ENCODE measurements at places on chromosomes 5 and 9.

- no peak overlapping the region for H3K27ac ChIP-seq
- H3K27me3 ChIP-seq = no peaks in the 10 kb centered on the region
- H3K4me1 ChIP-seq = no peaks in the 10 kb centered on the region
- H3K36me3 ChIP-seq = no peaks in the 10 kb centered on the region
- H3K4me3 ChIP-seq = no peak overlapping the region
Observed at GRCh38 chr5:128799945-128800344, 165.3 kb upstream of the SLC27A6 start.

- H3K27me3 ChIP-seq = peaks cover 9% of the 10 kb centered on the region
- H3K4me3 ChIP-seq = peak overlapping the region; percentile 81
- H3K36me3 ChIP-seq = no peaks in the 10 kb centered on the region
Observed at GRCh38 chr5:100902440-100903038, 543 bp downstream of the ST8SIA4 start.

- peaks cover 5% of the 10 kb centered on the region for H3K4me1 ChIP-seq
- no peak overlapping the region for H3K4me3 ChIP-seq
- DNase-seq = peak; percentile 70
- H3K27ac ChIP-seq = no peak overlapping the region
Observed at GRCh38 chr5:153222936-153223335, 267.5 kb upstream of the GRIA1 start.

DNA sequence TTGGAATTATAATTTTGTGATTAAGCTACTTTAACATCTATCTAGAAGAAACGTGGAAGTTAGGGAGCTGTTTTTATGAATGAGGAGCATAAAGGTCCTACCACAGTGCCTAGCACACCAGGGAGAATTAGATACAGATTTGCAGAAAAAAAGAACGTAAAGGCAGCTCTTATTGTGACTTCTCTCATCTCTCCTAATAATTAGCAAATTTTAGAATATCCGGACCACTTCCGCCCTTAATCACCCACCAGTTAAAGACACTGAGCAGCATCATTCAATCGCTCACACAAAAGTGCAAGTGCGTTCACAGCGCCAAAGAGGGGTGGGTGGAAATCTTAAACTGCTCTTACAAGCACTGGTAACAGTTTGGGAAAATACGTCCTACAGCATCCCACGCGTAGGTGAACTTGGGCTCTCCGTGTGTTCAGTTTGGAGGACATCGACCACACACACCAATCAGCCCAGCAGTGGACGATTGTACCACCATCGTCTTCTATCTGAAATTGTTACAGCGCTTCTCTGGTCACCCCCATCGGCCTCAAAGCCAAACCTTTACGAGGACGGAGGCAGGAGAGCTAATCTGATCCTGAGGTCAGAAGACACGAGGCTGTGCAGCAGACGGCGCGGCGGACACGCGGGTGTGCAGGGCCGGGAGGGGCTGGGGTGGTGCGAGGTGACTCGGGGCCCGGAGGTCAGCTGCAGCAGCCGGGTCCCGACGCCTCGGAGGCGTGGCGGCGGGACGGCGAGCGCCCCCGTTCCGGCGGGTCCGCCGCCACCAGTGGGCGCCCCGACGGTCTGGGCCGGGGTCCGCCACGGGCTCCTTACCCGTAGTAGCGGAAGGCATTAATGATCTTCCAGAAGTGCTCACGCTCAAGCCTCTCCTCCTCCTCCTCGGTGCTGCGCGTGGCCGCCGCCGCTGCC is 646 bp downstream of the CARNMT1 start:
- peak; percentile 44 for DNase-seq
- H3K4me3 ChIP-seq = peak overlapping the region; percentile 66
- no peaks in the 10 kb centered on the region for H3K36me3 ChIP-seq
- H3K4me1 ChIP-seq = no peaks in the 10 kb centered on the region
- peak overlapping the region; percentile 42 for H3K27ac ChIP-seq

DNA sequence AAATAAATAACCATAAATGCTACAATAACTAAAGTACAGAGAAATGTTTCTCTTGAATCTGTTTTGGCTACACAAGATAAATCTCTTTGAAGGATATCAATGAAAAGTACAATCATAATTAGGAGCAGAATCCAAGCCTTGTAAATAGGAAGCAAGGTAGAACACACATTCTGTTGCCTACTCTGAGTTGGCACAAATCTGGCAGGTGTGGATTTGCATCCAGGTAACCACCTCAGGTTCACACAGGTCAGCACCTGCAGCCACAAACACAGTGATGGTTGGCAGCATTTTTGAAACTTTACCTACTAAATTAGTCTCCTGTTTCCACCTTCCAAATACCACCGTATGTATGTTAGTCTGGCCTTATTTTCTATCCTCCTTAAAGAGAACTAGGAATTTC is 105.3 kb upstream of the PIK3R1 start:
- no peaks in the 10 kb centered on the region for H3K4me1 ChIP-seq
- H3K36me3 ChIP-seq = no peaks in the 10 kb centered on the region
- H3K27ac ChIP-seq = no peak overlapping the region
- H3K27me3 ChIP-seq = no peaks in the 10 kb centered on the region
- no peak for DNase-seq
- no peak overlapping the region for H3K4me3 ChIP-seq
